ENCODE measurements at places on chromosomes 4 and X.

DNA sequence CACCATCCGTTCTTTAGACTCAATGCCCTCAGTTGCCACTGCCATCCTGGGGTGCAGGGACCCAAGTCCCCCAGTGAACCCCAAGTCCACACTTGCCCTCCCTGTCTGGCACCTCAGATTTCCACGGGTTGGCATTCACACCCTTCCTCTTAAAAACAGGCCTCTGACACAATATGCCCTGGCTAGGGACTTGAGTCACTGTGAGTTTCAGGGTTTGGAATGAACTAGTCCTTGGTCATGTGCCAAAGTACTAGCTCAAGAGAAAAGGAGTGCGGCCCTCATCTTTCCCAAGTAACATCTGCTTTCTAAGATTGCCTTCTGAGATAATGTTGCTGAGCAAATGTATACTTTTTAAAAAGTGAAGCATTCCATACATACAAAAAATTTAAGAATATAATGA, 134.0 kb downstream of the MID1 start:
- no peak for DNase-seq

DNA sequence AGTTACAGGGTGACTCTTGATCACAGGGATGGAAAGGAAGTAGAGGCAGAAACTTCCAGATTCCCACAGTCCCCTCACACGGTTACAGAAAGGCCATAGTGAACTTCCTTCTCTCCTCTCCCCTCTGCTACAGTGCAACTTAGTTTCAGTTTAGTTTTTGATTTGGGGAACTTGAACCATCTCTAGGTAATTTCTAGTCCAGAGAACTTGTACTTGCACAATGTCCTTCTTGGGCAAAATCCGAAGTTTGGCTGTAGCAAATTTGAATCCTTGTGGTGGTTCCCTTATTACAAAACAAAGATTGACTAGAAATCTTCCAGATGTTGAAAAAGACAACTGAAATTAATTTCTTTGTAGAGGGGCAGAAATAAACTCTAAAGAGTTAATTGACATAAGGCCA, 1.2 kb upstream of the BLTP1 start:
- DNase-seq: no peak

GRCh38 chr4:43682551-43682950, 766.1 kb downstream of the KCTD8 start:
- DNase-seq: no peak

DNA sequence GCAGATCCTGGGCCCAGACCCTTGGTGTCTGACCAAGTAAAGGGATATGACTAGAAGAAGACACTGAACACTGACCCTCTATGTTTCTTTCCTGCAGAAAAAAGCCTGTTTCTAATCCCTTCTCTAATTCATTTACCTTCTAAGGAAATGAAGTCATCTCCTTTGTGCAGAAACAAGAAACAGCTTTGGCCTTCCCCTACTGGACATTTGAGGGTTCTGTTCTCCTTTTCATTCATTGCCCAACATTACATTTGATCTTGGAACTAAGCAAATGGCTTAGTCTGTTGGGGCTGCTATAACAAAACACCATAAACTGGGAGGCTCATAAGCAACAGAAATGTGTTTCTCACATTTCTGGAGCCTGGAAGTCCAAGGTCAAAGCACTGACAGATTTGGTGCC, 20.0 kb downstream of the HCCS start:
- DNase-seq: no peak

Measured in stimulated activated naive B cell treated with anti-CD40 and anti-IgM and Interleukin-4, amounts not matched to agents 10 μg/mL and 1 μg/mL and 100 μg/mL, for 72 hours (primary cell).